Stimulated activated CD8-positive, alpha-beta memory T cell treated with anti-CD3 and anti-CD28 coated beads, Interleukin-4, amount 100 ng/mL, for 48 hours (primary cell): ENCODE measurements at places on chromosomes 7 and 10.

- no peak for DNase-seq
Observed at GRCh38 chr7:539731-540411, 20.2 kb upstream of the PDGFA start.

- peak; percentile 12 for DNase-seq
Observed at GRCh38 chr10:46515793-46516192, 40.7 kb downstream of the GPRIN2 start.

DNA sequence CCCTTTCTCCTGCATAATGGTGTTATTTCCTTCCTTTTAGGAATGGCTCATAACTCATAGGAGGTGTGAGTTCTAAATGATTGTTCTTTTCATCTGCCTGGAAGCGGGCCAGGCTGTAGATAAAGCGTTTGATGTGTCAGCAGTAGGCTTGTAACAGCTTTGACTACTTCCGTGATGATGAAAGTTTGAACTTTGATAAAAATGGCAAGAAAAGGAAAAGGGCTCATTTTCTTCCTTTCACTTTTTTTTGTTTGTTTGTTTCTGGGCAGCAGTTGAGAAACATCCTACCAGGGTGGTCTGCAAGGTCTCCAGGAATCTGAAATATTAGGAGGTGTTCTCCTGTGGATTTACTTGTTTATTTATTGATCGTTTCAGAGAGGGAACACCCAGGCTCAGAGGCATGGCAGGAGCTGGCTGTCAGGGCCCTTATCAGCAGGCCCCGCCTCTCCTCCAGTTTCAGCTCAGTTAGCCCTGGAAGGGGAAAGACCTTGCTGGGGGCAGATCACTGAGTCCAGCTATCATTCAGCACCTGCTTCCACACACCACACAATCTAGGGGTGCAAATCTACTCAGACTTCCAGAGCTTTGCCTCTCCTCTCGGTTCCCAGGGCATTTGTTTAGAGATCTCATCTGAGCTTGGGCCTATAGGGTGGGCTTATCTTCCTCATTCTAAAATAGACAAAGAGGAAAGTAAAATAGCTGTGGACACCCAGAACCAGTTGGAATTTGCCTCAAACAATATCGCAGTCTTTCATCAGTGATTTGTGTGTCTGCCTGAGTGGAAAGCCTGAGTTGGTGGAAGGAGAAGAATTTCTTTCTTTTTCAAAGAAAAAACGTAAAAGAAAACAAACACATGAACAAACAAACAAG, 130.9 kb downstream of the BMPER start:
- no peak for DNase-seq

- no peak for DNase-seq
Observed at GRCh38 chr10:71643904-71644303, 75.7 kb downstream of the C10orf105 start.

- no peak for DNase-seq
Observed at GRCh38 chr10:124725171-124725631, 19.0 kb downstream of the FAM53B start.

DNA sequence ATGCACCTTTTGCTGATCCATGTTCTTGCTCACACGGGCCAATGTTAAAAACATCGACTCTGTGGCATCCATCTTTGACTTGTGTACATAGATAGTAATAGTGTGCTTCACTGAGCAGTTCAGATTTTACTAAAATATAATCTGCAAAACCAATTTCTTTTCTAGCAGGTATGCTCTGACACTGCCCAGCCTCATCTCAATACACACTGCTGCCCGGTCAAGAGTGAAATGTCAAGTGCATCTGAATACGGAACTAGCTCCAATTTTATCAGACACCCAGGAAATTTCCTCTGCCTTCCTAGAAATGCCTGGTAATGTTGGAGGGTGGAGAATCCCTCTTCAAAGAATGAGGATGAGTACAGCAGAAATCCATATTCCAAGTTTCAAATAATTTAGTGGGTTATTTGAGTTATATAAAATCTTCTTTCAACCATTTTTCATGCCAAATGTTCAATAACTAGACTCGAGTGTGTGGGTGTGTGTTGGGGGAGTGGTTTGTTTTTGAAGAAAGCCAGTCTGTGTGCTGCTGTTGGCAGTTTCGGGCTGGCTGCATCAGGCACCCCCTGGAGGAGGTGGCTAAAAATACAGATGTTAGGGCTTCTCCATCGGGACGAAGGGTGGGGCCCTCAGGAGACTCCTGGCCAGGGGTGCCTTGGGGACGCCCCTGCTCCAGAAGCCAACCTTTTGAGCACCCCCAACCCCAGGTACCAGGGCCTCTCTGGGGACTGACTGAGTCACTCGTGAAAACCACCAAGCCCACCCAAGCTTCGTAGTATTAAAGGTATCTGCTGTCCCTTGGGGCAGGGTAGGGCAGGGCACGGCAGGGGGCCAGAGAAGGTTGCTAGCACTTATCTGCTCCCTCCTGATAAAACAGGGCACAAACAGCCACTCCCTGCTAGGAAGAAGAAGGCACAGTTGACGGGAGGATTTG, 15.4 kb downstream of the CTBP2 start:
- peak; percentile 31 for DNase-seq

GRCh38 chr7:74599244-74599643, 58.3 kb upstream of the GTF2I start:
- no peak for DNase-seq

DNA sequence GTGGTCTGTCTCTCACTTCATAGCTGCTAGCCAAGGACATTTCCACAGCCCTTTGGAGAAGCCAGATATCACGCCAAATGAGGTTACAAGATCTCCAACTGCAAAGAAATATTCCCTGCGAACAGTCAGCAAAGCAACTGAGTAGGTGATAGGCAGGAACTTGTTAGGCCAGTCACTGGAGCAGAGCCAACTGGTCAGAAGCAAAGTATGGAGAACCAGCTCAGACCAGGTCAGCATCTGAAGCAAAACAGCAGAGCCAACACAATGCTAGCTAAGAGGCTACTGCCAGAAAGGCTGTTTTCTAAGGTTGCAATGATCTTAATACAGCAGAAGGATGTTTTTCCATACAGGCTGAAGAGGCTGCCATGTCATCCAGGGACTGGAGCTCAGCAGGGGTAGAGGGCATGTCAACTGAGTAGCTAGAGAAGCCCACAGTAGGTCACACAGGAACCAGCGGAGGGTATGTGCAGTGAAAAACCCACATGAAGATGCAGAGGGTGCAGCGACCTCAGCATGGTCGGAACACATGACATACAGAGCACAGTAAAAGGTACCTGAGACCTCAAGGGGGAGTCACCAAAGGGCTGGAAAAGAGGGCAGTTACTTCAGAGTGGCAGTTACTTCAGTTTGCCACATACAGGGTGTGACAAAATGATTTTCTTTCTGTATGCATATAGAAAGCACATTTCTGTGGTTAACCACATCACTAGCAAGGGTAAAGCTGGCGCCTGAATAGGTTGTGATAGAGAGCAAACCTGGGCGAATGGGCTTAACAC, 8.9 kb downstream of the SEC31B start:
- DNase-seq: peak; percentile 75

DNA sequence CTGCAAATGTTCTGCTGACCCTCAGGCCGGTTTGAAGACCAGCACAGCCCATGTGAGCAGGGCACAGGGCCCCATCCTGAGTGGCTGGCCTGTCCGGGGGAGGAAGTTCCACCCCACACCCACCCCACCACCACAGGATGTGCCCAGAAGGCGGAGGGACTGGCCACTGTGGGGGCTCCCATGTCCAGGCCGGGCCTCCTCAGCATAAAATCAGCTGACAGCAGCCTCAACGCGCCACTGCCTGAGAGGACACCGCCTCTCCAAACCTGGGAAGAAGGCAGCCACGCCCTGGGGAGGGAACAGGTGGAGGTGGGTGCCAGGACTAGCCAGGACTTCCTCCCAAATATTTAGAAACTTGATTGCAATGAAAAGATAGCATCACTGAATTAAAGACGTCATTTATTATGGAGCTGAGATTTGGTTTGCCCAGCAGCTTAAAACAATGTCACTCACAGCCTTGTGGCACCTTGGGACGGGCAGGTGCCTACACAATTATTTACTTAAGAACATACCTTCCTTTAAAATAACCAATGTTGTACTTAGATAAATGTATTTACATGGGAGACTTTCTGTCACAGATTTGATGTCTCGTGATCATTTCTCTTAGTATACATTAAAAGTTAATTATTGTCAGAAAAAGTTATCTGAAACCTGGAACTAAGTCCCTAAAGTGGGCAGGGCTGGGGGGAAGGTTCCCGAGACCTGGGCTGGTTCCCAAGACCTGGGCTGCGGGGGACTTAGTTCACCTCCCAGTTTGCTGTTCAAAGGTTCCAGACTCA, 27.3 kb upstream of the FAM20C start:
- DNase-seq: no peak

DNA sequence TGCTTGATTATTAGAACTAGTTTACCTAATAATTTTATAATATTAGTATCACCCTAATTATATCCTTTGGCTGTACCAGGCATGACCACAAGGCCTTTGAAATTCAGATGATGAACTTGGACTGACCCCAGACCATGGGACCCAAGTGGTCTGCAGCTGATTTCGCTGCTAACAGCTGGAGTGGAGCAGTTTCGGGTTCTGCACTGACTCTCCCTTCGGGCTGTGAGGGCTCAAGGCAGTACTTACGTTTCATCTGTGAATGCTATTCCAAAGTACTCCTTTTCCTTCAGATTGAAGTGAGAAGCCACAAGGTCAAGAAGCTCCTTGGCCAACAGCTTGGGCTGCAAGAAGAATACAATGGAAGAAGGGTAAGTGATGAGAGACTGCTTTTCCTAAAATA, 223.8 kb downstream of the PRPF18 start:
- DNase-seq: no peak

DNA sequence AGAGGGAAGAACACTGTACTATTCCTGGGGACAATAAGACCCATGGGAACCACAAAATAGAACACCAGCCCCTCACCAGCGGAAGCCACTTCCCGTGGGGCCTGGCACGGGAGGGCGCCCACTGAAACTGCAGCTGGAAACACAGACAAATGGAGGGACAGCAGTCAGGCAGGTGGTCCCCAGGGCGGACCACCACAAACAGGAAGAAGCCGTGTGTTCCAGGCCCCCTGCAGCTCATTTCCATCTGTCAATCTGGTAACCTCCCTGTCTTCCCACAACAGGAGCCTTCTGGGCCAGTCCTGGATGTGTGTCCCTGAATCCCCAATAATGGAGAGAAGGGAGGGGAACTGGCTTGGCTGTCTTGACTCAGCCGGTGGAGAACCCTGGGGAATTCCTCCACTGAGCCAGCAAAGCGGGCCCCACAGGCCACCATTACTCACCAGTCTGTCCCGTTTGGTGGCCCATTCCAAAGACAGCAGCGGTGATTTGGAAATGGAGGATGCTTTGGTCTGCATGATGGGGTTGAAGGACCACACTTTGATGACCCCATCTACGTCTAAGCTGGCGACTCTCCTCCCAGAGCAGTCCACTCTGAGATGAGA, 16.7 kb downstream of the WDR91 start:
- DNase-seq: peak; percentile 1

GRCh38 chr10:1240341-1240775, 184.2 kb downstream of the WDR37 start:
- DNase-seq: no peak

- DNase-seq: no peak
Observed at GRCh38 chr10:11480687-11481086, 130.8 kb downstream of the USP6NL start.

DNA sequence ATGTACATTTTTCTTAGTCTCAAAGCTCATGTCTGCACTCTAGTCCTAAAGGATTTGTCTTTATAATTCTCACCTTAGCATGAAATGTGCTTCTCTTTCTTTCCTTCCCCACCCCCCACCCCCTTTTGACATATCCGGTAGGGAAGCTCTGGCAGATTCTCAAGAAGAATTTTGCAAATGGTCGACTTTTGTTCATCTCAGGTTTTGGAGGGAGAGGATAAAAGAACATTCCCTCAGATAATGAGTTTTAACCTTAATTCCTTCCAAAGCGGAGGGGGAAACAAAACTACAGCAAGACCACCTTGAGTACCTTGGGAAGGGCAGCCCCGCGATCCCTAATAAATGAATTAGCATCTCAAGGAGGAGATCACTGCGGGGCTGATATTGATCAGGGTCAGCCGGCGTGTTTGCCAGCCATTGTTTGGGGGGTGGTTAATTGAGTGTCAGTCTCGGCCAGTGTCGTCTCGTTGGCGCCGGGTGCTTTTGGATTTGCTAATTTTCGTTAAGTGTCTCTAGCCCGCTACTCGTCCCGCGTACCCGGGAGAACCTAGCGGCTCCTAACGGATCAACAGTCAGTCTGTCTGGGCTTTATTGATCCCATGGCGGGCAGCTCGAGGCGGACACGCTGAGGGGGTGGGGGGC, 874 bp upstream of the BAMBI start:
- peak; percentile 36 for DNase-seq

- no peak for DNase-seq
Observed at GRCh38 chr7:99404235-99404976, 4.0 kb downstream of the PDAP1 start.

- DNase-seq: no peak
Observed at GRCh38 chr10:52864201-52865106, 91.9 kb upstream of the MBL2 start.

DNA sequence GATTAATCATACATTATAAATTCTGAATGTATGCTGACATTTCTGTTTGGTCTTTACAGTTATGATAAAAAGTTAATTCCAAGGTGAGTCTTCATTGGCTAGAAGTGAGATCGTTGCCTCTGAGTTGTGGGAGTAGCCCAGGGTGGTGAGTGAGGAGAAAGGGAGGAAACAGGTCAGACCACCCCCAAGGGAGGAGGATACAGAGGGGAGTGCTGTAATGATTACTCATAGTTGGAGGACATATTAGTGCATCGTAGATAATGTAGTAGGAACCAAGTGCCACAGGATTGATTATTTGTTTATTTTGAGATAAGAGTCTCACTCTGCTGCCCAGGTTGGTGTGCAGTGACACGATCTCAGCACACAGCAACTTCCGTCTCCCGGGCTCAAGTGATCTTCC, 672.2 kb downstream of the INHBA start:
- no peak for DNase-seq

DNA sequence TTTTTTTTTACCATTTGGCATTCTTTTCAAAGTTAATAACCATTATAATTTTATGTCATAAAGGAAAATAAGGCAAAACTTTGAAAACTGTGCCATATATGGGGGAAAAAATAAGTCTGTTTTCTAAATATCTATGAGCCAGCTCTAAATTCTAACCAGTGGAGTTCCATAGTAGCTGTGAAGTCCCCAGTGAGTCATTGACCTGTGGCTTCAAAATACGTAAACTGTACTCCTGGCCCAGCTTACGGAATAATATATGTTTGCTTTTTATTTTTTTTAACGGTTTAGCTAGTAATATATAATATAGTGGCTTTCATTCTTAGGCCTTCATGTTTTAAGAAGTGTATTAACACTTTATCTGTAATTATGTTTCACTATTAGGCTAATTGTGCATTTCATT, 20.5 kb downstream of the ZRANB1 start:
- DNase-seq: no peak
